ENCODE measurements at places on chromosomes 16 and 17. TPM values are rescaled to one million over a fixed set of nuclear protein-coding genes. Genes with fewer than 3 reads are reported as not detected.

WSCD1 gene
- 0.20 TPM for total RNA-seq

RPA1 gene
- 21.6 TPM for total RNA-seq

DNA sequence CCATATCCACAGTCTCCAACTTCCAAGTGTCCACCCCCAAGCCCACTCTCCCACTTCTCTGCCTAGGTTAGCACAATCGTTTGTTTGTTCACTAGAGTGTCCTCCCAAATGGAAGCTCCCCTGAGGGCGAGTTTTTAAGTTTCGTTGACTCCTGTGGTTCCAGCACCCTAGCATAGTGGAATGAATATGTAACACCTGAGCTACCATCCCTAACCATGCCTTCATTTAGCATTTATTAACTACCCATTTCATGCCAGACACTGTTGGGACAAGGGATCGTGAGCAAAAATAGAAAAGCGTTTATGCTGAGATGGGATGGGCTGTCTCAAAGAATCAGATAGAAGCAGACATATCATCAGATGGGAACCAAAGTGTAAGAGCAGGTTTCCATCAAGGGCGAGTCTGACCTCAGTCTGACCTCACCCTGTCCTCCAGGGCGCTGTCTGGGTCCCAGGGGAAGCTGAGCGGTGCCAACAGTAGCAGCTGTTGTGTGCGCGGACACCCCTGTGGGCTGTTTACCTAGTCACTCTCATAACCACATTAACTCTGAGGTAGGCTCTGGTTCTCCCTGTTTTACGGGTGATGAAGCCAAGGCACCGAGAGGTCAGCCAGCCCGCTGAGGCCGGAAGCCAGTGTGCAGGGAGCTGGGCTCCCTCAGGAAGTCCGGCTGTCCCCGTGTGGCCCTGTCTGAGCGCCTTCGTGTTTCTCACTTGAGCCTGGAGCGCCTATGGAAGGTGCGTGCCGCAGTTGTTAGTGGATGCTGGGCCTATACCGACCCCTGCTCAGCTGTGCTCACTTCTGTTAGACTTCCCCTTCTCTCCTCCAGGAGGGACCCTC is 6.2 kb downstream of the CNP start:
- DNase-seq = no peak

VPS35 gene
- total RNA-seq = 123 TPM

- no peak for DNase-seq
Measured at GRCh38 chr16:67050796-67051195, 21.8 kb downstream of the CBFB start.

GRCh38 chr17:50184064-50184463 is 17.4 kb downstream of the COL1A1 start:
- DNase-seq = peak; percentile 27

DNA sequence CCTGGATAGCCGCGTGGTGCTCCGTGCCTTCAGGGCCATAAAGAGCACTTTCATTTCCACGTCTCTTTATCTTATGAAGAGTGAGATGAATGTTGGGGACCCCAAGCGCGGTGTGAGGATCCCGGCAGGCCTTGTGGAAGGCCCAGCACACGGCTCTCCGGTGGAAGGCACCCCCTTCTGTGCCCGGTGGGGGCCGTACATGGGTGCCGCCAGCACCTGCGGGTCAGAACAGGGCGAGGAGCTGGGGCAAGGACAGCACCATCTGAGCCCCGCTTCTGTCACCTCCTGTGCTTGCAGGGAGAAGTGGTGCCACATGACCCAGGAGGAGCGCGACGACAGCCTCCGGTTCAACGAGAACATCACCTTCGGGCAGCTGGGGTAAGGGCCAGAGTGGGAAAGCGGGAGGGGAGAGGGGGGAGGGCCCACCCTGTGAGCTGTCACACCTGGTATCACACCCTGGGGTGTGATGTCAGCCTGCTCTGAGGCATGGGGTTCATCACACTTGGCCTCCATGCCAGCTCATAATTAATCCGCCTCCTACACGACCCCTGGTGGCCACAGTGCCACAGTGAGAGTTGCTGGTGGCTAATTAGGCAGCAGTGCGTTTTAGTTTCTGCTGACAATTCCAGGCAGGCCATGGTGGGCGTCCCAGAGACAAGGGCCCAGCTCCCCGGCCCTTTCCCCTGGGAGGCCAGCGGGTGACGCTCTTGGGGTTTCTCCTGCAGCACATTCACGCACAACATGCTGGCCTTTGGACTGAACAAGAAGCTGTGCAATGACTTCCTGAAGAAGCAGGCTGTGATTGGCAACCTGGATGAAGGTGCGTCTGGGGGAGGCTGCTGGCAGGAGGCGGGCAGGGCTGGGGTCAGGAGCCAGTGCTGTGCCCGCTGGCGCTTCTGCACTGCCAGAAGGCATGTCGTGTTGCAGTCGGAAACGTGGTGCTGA is 25.7 kb downstream of the CIBAR2 start:
- DNase-seq = peak; percentile 68

- no peak for DNase-seq
Measured at GRCh38 chr17:67224736-67225135, 20.3 kb downstream of the HELZ start.

NPB gene
- total RNA-seq = 3.7 TPM

GRCh38 chr16:55773859-55774549 is 58.9 kb downstream of the CES1 start:
- no peak for DNase-seq

DNA sequence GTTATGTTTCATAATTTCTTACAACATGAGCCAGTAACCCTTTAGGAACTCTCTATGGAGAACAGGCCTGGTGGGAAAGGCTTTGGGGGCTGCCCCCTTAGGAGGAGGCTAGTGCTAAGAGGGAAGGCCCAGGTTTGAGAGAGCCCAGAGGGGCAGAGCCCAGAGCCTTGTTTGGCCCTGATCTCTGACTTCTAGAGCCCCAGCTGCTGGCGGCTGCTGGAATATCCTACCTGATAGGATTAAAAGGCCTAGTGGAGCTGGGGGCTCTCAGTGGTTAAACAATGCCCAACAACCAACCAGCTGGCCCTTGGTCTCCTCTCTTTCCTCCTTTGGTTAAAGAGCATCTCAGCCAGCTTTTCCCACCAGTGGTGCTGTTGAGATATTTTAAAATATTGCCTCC is 54.1 kb downstream of the IGF2BP1 start:
- DNase-seq = no peak

RNF166 gene
- total RNA-seq = 16.0 TPM

DNA sequence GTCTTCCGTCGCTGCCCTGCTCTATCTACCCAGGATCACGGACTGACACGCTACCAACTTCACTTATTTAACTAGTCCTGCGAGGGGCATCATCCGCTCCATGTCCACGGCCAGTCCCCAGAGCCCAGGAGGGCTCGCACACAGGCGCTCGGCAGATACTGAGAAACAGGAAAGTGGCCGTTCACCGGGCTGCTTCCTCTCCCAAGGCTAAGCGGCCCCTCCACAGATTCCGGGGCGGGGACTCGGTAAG is 388 bp downstream of the OXLD1 start:
- no peak for DNase-seq

DNA sequence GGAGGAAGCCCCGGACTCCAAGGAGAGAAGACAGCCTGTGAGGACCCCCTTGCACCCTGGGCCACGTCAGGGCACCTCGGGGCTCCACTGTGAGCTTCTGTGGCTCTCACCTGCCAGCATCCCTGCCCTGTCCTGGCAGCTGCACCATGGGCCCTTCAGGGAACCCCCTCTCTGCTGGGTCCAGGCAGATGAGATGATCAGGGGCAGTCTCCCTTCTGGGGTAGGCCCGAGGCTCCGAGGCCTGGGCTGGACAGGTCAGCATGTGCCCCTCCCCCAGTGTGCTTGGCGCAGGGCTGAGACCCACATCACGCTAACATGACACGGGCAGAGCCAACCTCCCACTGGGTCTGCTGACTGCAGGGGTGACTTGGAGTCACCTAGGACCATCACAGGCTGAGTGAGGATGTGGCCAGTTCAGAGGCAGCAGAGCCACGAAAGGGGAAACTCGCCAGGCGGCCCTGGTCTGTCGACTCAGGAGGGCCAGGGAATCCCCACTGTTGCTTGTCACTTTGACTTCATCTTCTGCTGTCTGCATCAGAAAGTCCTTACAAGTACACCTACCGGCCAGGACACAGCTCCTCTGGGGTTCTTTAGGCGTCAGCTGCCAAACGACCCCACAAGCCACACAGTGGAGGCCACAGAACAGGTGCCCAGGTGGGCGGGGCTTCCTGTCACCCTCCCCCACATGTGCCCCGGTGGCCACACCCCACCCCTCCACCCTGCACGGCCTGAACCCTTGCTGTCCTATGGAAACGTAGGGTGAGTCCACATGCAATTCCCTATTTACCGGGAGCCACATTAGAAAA is 2.2 kb downstream of the GALNS start:
- DNase-seq = no peak

GUCY2D gene
- total RNA-seq = not detected

DNA sequence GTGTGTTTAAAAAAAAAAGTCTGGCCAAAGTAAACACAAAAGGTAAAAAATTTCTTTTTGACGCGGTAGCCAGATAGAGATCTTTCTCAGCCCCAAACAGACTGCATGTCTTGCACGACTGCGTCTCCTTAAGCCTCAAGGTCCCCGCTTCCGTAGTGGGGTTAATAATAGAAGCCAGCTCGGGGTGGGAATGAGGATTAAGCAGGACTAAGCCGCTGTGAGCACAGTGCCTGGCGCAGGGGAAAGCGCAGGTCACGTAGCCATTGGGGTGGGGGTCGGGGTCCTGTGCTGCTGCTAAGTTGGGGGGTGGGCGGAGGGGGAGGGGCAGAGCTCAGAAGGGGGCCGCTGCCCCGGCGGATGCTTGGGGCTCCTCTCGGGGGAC is 521 bp downstream of the GGA2 start:
- DNase-seq = peak; percentile 39

CAVIN1 gene
- 217 TPM for total RNA-seq

DNA sequence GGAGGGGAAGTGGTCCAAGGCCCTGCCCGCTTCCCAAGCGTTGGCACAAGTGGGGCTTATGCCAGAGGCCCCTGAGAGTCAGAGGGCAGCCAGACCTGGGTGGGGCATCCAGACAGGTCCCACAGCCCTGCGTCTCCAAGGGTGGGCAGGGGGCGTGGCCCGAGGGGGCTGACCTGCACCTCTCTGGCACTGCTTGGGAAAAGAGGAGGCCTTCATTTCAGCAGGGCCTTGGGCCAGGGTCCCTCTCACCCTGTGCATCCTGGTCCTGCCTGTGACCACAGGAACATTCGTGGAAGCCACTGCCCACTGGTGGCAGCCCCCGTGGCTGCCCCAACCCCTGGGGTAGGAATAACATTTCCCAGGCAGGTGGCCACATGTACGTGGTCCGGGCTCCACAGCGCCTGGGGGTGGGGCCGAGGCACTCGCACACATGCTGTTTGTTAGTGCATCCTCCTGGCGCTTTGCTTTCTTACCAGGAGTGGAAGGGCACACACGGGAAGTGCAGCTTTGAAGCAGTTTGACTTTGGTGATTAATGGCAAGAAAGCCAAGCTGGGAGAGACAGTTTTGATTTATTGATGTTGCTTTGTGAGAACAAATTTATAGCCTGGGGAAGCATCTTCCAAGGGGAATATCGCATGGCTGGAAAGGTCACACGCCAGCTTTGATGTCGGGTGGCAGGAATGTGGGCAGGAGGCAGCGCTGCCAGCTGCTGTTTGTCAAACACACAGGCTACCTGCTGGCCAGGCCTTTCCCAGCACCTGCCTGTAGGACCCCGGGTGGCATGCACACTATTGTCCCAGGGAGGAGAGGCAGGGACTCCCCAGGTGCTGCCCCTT is 4.3 kb downstream of the CENPX start:
- no peak for DNase-seq

GRCh38 chr16:31224092-31224955 is 7.4 kb upstream of the PYDC1 start:
- DNase-seq = no peak

CCL8 gene
- not detected for total RNA-seq

GRCh38 chr16:47519996-47520679 is 59.0 kb downstream of the PHKB start:
- peak; percentile 11 for DNase-seq

Measured in RPMI7951 (cell line).